Endothelial cell of umbilical vein (primary cell): ENCODE measurements at places on chromosomes 4 and X. TPM values are rescaled to one million over a fixed set of nuclear protein-coding genes. Genes with fewer than 3 reads are reported as not detected.

DNA sequence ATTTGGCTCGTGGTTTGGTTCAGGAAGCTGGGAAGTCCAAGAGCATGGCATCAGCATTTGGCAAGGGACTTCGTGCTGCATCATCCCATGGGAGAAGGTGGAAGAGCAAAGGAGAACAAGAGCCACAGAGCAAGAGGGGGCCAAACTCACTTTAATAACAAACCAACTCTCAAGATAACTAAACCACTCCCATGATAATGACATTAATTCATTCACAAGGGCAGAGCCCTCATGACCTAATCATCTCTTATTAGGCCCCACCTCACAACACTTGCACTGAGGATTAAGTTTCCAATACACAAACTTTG is 113.4 kb upstream of the ATXN3L start:
- no peak overlapping the region for H3K4me3 ChIP-seq
- DNase-seq = no peak
- peak overlapping the region; percentile 55 for H3K27ac ChIP-seq

The CLIC2 gene
- 0.11 and 0.23 TPM in 2 replicates for polyA plus RNA-seq

The DUSP21 gene
- not detected in 2 replicates for polyA plus RNA-seq

The TCEAL2 gene
- not detected in 2 replicates for polyA plus RNA-seq

The TGIF2LX gene
- polyA plus RNA-seq = not detected in 2 replicates

The DDIT4L gene
- 0.62 and 0.73 TPM in 2 replicates for polyA plus RNA-seq

The BOD1L1 gene
- 3.7 and 5.2 TPM in 2 replicates for polyA plus RNA-seq

DNA sequence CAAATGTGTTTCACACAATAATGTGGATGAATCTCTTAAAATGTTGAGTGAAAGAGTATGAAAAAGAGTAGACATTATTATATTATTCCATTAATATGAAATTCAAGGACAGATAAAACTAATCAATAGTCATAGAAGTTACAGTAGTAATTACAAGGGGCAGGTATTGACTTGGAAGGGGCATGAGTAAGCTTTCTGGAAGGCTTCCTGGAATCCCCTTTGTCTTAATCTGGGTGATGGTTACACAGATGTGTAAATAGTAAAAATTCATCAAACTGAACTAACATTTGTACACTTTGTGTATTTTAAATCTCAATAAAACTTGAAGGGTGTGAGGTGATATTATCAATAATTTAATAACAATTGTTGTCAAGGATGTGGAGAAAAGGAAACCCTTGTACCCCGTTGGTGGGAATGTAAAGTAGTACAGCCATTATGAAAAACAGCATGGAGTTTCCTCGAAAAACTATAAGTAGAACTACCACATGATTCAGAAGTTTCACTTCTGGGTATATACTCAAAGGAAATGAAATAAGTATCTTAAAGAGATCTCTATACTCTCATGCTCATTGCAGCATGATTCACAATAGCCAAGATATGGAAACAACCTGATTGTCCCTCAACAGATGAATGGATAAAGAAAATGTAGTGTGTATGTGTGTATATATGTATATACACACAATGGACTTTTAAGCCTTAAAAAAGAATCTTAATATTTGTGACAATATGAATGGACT is 96.9 kb upstream of the MID1IP1 start:
- no peak overlapping the region for H3K27ac ChIP-seq
- no peak for DNase-seq
- H3K36me3 ChIP-seq = no peaks in the 10 kb centered on the region
- no peak overlapping the region for H3K4me3 ChIP-seq

GRCh38 chr4:149914119-149915115 is 98.8 kb upstream of the IQCM start:
- no peaks in the 10 kb centered on the region for H3K36me3 ChIP-seq
- peak; percentile 65 for DNase-seq
- no peaks in the 10 kb centered on the region for H3K27me3 ChIP-seq
- no peak overlapping the region for H3K27ac ChIP-seq
- peaks cover 11% of the 10 kb centered on the region for H3K4me1 ChIP-seq

GRCh38 chrX:109751698-109752097 is 18.6 kb upstream of the ACSL4 start:
- no peaks in the 10 kb centered on the region for H3K27me3 ChIP-seq
- no peaks in the 10 kb centered on the region for H3K4me1 ChIP-seq
- no peak overlapping the region for H3K4me3 ChIP-seq
- H3K27ac ChIP-seq = no peak overlapping the region
- no peaks in the 10 kb centered on the region for H3K36me3 ChIP-seq

DNA sequence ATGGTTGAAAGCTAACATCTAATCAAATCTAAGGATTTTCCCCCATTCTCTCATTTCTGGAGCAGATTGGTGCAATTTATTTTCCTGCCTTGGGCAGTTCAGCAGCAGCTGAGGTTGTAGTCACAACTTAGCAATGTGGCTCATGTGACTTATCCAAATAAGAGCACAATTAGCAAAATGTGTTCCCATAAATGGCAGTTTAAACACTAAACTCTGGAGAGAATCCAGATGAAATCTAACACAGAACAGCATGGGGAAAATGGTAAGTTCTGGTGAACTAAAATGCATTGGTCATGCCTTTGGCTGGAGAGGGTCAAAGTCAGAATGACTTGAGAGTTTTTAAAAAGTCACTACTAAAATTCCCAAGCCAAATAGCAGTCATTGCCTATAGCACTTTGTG is 422.6 kb upstream of the DIPK2B start:
- no peaks in the 10 kb centered on the region for H3K27me3 ChIP-seq
- peak overlapping the region; percentile 75 for H3K27ac ChIP-seq
- DNase-seq = peak; percentile 74
- H3K4me3 ChIP-seq = no peak overlapping the region
- peaks cover 22% of the 10 kb centered on the region for H3K4me1 ChIP-seq

DNA sequence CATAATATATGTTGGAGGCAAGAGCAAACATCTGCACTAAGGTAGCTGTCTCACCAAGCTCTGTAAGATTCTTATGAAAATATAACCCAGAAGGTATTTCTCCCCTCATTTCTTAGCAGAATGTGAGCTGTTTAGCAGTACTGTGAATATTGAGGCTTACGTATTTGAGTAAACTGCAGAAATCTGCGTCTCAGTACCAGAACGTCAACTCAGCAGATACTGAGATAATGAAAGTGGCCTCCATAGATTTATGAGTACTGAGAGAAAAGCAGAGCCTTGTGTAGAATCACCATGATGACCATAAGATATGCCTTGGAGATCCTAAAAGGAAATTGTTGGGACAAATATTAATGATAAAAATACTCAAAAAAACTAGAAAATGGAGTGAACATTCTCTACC is 296.7 kb upstream of the TECRL start:
- H3K36me3 ChIP-seq = no peaks in the 10 kb centered on the region
- no peaks in the 10 kb centered on the region for H3K4me1 ChIP-seq
- DNase-seq = no peak
- no peaks in the 10 kb centered on the region for H3K27me3 ChIP-seq
- H3K27ac ChIP-seq = no peak overlapping the region
- H3K4me3 ChIP-seq = no peak overlapping the region

DNA sequence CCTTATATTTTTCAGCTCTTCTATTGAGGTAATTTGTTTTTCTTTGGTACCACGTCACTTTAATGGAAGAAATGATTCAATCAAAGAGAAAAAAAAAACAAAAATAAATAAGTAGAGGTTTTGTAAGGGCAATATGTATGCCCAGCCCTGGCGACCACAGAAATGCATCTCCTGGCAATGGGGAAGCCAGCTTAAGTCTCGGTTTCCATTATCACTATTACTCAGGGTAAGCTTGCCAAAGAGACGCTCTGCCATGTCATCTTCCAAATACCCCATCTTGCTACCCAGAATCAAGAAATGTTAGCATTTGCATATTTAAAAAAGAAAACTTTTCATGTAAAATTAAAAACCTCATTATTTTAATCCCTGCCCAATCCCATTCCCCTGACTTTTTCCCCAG is 68.8 kb downstream of the FAM47C start:
- H3K4me1 ChIP-seq = no peaks in the 10 kb centered on the region
- DNase-seq = no peak
- H3K27ac ChIP-seq = no peak overlapping the region
- no peak overlapping the region for H3K4me3 ChIP-seq

GRCh38 chr4:4574792-4575191 is 32.9 kb upstream of the STX18 start:
- DNase-seq = peak; percentile 77
- peaks cover 5% of the 10 kb centered on the region for H3K4me1 ChIP-seq
- peak overlapping the region; percentile 39 for H3K4me3 ChIP-seq
- H3K27me3 ChIP-seq = no peaks in the 10 kb centered on the region
- no peaks in the 10 kb centered on the region for H3K36me3 ChIP-seq

DNA sequence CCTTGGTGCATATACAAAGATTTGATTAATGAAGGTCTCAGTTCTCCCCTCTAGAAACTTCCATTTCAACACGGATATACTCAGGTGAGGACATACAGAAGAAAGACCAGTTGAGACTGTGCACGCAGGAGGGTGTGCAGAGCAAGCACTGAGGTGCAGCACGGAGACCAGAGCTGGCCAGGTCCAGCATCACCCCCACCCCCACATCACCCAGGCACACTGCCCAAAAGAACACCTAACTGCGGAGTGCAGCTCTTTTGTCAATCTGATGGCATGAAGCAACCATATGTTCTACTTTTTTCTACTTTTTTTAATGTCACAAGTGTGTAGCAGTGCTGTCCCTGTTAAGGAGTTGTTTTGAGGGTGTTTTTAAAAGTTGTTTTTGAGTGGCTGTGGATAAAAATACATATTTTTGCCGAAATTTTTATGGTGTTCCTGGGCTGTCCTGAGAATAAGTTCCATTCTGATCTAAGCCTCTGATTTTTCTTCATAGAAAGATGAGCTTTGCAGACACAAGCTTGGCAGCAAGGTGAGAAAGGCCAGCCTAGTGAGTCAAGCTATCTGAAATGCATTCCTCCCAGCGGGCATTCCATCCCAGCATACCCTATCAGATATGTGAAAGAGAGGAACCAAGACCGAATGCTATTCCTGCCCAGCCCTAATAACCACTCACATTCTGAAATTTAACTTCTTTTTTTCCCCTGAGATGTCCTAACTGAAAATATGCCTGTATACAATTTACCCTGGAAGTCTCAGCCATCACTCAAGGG is 173.7 kb downstream of the PTTG2 start:
- peaks cover 4% of the 10 kb centered on the region for H3K36me3 ChIP-seq
- no peak for DNase-seq
- no peak overlapping the region for H3K4me3 ChIP-seq
- no peak overlapping the region for H3K27ac ChIP-seq

GRCh38 chr4:7434766-7435150 is at the start of gene PSAPL1:
TSS of gene PSAPL1 (minus strand) at chr4:7434930. CDS start at chr4:7434879, 51 bp downstream.
- no peaks in the 10 kb centered on the region for H3K4me1 ChIP-seq
- H3K27me3 ChIP-seq = no peaks in the 10 kb centered on the region
- H3K4me3 ChIP-seq = no peak within 1 kb of the TSS

DNA sequence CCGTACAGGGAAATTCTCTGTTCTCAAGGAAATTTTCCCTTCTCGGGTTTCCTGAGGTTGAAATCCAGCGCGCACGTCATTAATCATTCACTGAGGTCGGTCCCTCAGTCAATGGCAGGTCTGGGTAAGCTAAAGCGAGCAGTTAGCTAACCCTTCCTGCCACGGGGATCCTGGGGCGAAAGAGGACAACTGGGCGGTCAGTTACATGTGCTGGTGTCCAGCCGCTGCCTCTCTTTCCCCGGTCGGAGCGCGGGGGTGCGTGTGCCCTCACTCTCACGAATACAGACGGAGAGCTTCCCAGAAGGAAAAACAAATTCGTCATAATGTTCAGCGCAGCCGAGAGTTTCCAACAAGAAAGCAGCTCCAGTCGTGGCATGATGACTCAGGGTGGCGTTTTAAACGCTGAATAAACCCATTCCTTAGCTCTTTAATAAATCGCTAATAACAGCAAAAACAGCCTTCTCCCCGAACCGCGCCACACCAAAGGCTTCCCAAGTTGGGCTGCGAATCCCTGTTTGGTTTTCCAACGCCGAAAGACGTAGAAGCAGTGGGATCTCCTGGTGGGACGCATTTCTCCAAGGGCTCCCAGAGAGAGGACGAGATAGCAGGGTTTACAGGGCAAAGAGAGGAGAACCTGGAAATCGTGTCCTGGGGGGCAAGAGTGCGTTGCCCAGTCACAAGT is 752 bp upstream of the FGF5 start:
- DNase-seq = peak; percentile 65
- H3K4me3 ChIP-seq = peak overlapping the region; percentile 76
- H3K36me3 ChIP-seq = no peaks in the 10 kb centered on the region
- H3K27ac ChIP-seq = peak overlapping the region; percentile 49
- peaks cover 86% of the 10 kb centered on the region for H3K27me3 ChIP-seq
- peaks cover 12% of the 10 kb centered on the region for H3K4me1 ChIP-seq

The ARHGEF6 gene
- polyA plus RNA-seq = 4.1 and 4.9 TPM in 2 replicates

- peaks cover 11% of the 10 kb centered on the region for H3K27me3 ChIP-seq
- no peaks in the 10 kb centered on the region for H3K4me1 ChIP-seq
- no peaks in the 10 kb centered on the region for H3K36me3 ChIP-seq
- no peak for DNase-seq
These were observed 146.2 kb downstream of the GATB start for GRCh38 chr4:151614561-151614960.

GRCh38 chr4:114782415-114783214 is 184.0 kb downstream of the UGT8 start:
- H3K27me3 ChIP-seq = no peaks in the 10 kb centered on the region
- H3K27ac ChIP-seq = no peak overlapping the region
- H3K36me3 ChIP-seq = no peaks in the 10 kb centered on the region
- H3K4me3 ChIP-seq = no peak overlapping the region

- no peaks in the 10 kb centered on the region for H3K36me3 ChIP-seq
- DNase-seq = no peak
- peaks cover 13% of the 10 kb centered on the region for H3K4me1 ChIP-seq
- H3K27me3 ChIP-seq = peaks cover 2% of the 10 kb centered on the region
These were observed 3.9 kb downstream of the MAMLD1 start for GRCh38 chrX:150366951-150367545.

- no peak overlapping the region for H3K4me3 ChIP-seq
- DNase-seq = peak; percentile 73
- peak overlapping the region; percentile 33 for H3K27ac ChIP-seq
These were observed 170.5 kb downstream of the SLC39A8 start for GRCh38 chr4:102174719-102175189.

DNA sequence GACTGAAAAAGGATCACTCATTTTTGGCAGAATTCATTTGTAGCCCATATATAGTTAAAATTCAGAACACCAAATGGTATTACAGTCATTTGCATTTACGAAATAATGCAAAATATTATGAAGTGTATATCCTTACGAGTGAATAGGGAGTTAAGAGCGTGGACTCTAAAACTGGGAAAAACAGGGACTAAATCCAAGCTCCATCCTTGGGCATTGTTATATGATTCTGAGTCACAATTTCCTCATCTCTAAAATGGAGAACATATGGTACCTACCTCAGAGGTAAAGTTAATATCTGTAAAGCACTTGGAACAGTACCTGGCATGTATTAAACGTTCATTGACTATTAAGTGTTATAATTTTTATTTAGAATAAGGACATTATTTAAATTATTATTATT is 106.3 kb downstream of the ZAR1 start:
- H3K4me1 ChIP-seq = peaks cover 43% of the 10 kb centered on the region
- peaks cover 2% of the 10 kb centered on the region for H3K36me3 ChIP-seq
- H3K4me3 ChIP-seq = no peak overlapping the region

DNA sequence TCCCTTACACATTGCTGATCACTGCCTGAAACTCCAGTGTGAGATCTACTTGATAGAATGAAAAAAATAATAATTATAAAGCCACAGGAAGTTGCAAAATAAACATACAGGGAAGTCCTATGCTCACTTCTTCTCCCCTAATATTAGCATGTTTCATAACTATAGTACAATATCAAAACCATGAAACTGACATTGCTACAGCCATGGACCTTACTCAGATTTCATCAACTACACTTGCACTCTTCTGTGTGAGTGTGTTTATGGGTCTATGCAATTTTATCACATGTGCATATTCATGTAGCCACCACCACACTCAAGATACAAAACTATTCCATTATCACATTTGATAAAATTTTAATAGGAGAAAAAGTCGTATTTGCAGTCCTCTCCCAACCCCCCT is 57.3 kb downstream of the SPINK2 start:
- no peaks in the 10 kb centered on the region for H3K36me3 ChIP-seq
- H3K4me3 ChIP-seq = no peak overlapping the region
- H3K4me1 ChIP-seq = no peaks in the 10 kb centered on the region
- no peaks in the 10 kb centered on the region for H3K27me3 ChIP-seq

GRCh38 chrX:151776181-151776731 is 41.7 kb downstream of the CNGA2 start:
- H3K36me3 ChIP-seq = no peaks in the 10 kb centered on the region
- H3K27ac ChIP-seq = no peak overlapping the region
